Activated naive CD4-positive, alpha-beta T cell (primary cell): ENCODE measurements at places on chromosomes 5 and 9.

GRCh38 chr9:95383185-95383676, 65.7 kb upstream of the FANCC start:
- DNase-seq, result no peak

DNA sequence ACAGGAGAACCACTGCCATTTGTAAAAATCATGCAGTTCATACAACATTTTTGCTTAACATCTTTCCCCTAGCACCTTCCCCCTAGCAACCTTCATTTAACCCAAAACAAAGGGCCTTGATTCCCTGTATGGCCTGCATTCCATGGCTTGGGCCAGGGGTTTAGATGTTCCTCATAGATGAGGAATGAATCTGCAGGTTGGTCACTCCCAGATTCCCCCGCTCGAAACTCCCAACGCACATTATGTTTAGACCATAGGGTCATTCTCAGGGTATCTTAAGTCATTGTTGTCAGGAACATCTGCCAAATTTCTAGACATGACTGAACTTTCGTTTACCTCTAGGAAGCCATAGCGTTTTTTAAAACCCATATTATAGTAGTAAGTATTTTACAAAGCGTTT, 282.2 kb upstream of the VLDLR start:
- DNase-seq, result no peak

GRCh38 chr9:94982211-94982610, 255.7 kb downstream of the AOPEP start:
- no peak for DNase-seq

DNA sequence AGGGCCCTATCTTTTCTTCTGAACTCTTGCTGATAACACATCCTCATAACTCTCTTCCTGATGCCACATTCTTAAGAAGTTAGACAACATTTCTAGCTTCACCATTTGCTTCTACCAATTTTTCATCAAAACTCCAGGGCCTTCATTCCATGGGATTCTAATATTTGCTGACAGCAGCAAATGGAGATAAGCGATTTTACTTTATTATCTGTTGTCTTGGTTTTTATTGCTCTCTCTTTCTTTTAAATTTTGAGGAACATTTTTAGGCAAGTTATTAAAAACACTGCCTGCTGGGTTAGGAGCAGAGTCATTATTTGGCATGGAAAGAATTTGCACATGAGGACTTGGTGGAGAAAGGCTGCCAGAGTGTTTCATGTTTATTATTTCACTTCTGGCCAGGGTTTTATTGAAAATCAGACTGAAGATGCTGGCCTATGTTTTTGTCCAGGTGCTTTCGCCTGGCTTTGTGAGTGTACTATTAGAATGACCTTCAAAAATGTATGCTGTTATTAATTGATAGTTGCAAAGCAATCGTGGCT, 27.7 kb downstream of the NSG2 start:
- DNase-seq, result no peak

GRCh38 chr5:167283691-167284090, 1007.8 kb upstream of the WWC1 start:
- DNase-seq, result no peak

DNA sequence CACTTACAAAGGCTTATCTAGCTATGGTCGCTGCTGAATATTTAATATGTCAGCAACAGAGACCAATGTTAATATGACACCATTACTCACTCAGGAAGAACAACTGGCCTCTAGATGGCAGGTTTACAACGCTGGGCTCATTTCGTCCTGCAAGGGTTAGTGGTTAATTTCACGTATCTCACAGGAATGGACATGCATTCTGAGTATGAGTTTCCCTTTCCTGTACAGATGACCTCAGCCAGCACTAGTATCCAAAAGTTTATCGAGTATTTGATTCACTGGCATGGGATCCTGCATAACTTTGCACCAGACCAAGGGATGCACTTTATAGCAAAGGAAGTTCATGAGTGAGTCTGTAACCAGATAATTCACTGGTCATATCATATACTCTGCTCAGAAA, 8.7 kb upstream of the TRPC7 start:
- DNase-seq, result no peak

DNA sequence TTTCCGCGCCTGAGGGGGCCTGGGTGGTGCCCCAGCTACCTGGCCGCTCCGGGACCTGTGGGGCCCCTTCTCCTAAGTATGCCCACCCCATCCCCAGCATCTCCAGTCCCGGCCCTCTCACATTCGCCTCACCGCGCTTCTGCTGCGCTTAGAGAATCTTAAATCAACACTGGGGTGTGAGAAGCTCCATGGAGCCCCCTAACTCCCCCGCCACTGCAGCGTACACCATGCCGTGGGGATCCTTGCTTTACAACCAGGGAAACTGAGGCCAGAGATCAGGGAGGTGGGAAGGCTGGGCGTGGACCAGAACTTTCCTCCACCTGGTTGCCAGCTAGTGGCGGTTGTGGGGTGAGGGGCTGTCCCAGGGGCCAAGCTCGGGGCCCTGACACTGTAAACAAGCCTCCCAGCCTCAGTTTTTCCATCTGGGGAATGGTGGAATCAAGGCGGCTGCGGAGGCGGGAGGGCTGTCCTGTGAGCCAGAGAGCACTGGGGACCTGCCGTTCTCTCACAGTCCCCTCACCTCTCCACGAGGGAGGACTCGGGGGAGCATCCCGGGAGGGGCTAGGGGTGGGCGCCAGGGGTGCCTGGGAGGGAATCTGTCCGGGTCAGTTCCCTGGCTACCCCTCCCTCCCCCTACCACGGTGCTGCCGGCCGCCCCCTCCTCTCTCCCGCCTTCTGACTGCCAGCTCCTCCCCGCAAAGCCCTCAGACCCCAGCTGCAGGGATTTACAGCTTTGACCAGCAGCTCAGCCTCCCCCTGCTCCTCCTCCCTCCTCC, 161.2 kb downstream of the C9orf50 start:
- no peak for DNase-seq

DNA sequence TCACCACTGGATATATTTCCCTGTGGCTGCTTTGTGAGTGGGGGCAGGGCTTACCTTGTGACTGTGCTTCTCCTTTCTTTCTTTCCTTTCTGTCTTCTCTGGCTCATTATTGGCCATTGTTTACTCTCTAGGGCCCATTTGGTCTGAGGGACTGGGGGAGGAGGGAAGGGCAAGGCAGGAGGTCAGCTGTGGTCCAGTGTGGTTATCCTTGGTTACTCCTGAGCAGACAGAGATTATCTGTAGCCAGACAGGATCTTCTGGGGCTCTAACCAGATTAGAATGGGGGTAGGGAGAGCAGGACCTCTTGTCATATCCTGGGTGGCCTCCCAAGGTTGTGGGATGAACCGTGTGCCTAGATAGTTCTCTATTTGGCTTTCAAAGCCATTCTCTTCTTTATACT, 71.2 kb downstream of the ANKRD55 start:
- no peak for DNase-seq

DNA sequence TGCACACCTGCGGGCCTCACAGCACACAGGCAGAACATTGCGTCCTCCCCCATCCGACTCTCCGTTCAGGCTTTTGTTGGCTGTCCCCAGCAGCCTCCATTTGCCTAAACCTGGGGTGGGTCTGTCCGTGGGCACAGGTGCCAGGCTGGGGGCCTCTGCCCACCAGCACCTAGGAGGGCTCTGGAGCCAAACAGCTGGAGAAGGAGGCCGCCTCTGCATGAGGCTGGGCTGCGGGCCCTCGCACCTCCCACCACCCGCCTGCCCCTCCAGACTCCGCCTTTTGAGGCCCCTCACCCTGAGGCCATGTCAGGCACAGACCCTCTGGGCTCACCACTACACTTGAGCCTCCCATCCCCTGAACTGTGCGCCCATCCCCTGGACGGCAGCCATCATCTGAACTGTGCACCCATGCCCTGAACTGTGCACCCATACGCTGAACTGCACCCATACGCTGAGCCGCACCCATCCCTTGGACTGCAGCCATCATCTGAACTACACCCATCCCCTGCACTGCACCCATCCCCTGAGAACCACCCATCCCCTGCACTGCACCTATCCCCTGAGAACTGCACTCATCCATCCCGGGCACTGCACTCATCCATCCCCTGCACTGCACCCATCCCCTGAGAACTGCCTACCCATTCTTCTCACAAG, 98.0 kb upstream of the OTULINL start:
- no peak for DNase-seq

DNA sequence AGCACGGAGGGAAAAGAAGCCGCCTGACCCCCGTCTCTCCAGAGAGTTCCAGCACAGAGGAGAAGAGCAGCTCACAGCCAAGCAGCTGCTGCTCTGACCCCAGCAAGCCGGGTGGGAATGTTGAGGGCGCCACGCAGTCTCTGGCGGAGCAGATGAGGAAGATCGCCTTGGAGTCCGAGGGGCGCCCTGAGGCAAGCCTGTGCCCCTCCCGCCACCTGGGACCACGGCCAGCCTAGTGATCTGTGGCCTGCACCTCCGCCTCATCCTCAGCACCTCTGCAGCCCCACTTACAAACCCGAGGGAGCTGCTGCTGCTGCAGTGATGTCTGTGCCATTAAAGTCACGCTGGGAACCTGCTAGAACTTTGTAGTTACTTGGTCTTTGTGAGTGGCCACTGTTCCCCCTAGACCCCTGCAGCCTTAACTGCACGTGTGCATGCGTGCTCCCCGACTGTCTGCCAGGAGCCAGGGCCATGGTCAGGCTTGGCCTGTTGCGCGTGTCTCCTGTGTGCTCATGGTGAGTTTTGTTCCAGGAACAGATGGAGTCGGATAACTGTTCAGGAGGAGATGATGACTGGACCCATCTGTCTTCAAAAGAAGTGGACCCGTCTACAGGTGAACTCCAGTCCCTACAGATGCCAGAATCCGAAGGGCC, 12.5 kb downstream of the SQSTM1 start:
- no peak for DNase-seq

DNA sequence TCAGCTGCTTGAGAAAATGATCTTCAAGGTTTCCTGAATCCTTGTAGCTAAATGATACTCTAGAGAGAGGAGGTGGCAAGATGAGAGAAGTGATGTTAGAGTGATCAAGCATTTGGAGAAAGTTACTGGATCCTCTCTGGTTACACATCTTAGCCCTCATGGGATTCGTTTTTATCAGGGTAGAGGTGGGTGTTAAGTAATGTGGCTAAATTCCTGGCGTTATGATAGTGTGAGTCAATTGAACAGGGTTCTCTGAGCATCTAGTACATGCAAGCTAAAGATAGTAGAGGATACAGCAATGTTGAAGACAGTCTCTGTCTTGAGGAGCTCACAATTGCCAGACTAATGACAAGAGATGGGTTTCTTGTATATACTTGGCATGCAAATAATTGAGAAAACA, 123.7 kb downstream of the PSD2 start:
- DNase-seq, result no peak

DNA sequence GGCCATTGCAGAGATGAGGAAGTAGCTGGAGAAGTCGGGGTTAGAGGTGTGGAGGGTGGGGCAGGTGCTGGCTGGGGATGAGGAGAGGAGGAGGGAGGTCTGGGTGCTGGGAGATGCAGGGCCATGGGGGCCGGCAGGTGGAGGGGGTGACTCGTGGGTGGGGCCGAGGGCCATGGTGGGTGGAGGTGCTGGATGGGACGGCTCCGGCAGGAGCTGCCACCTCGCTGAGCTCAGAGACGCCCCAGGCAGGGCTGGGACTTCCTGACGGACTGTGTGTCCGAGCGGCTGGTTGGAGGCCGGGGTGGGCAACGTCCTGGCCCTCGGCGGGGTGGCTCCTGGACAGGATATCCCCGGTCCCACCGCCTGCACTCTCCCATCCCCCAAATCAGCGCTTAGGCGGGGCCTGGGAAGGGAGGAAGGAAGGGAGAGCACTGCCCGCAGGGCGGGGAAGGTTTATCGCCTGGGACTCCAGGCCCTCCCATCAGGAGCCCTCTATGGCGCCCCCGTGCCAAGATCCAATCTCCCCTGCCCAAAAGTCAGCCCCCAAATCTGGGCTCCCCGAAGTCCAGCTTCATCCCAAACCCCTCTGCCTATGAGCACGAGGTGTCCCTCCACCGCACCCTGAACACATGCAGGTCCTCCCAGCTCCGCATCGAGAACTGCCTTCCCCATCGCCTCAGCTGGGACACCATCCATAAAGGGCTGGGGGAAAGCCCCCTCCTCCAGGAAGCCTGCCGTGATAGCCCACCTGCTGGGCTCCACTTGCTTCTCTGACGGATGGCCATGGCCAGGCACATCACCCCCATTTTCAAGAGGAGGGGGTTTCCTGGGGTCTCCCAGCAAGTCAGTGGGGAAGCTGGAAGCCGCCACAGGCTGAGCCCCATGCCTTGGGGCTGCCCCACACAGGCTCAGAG, 58.3 kb upstream of the NOTCH1 start:
- no peak for DNase-seq

GRCh38 chr9:68446836-68447235, 90.4 kb downstream of the PGM5 start:
- no peak for DNase-seq

GRCh38 chr5:175478384-175479124, at the start of gene SFXN1:
SFXN1 (plus strand) TSS chr5:175478560; CDS start chr5:175492104, 13,544 bp downstream.
- peak; percentile 49 for DNase-seq

- no peak for DNase-seq
These were observed 32.7 kb downstream of the EXOC3 start for GRCh38 chr5:475704-476101.

- DNase-seq, result no peak
These were observed 23.4 kb downstream of the ANGPTL2 start for GRCh38 chr9:127098916-127099553.

DNA sequence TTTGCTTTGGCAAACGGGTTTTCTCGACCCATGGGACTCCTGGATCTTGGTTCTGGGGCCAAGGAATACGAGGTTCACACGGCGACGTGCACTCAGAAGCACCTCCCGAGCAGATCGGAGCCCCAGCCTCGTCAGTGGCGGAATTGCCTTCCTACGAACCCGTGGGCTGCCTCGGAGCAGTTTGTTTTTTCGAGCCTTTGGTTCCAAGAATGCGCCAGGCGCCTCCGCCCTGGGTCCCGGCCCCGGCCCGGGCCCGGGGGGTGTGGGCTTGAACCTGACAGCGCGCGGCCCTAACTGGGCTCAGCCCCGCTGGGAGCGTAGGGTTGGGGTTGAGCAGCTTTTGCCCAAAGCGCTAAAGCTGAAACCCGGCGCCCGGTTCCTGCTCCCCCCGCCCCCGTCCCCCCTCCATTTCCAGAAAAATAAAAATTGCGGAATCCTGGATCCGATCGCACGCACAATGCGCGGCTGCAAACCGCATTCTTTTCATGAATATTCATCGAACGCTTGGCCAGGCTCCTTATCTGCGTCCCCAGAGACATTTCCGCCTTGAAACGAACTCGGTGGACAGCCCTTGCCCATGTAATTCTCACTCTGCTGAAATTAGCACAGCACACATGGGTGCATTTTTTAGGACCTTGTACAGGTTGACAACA, 1.0 kb downstream of the BASP1 start:
- DNase-seq, result no peak

DNA sequence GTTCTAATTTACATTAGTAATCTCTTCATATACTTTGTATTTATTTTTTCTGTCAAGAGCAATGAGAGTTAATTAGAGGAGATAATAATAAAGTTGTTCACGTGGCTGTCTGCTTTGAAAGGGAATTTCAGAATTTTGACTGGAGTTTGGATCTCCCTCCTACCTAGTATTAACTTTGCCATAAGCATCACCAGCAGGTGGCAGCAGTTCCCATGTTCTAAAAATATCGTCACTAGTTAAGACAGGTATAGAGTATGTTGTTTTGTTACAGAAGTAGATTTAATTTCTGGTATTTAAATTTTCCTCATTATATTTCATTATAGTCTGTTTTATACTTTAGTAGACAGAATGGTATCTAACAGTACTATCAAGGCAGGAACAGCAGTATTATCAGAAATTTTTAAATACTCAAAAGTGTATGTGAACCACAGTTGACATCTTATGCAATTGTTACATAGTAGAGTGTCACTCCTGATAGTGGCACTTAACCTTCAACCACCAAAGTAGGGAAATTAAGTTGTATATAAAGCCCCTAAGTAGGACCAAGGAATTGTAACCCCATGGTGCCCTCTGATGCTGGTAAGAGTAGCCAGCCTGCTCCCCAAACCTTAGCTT, 20.4 kb downstream of the GNPDA1 start:
- peak; percentile 71 for DNase-seq
